Activated T-helper 9 cell treated with anti-CD3 and anti-CD28 coated beads, Interleukin-2, amount 50 U/mL, for 16 hours (primary cell): ENCODE measurements at places on chromosomes 4 and X.

DNA sequence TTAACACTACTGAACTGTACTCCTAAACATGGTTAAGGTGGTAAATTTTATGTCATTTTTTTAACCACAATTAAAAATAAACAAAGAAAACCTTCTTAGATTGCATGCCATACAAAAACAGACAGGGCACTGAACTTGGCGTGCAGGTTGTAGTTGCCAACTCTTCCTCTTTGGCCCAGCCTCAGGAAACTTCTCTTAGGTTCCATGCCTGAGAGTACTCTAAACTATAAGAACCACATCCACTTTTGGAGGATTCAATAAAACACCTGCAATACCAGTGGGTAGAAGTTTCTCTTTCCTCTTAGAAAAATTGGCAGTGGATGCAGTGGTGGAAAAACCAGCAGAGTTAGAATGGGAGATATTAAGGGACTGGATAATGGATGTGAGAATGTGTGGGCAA, 103.4 kb downstream of the LUZP4 start:
- DNase-seq: no peak

- no peak for DNase-seq
These were observed 169.7 kb downstream of the TMEM47 start for GRCh38 chrX:34487364-34487763.

DNA sequence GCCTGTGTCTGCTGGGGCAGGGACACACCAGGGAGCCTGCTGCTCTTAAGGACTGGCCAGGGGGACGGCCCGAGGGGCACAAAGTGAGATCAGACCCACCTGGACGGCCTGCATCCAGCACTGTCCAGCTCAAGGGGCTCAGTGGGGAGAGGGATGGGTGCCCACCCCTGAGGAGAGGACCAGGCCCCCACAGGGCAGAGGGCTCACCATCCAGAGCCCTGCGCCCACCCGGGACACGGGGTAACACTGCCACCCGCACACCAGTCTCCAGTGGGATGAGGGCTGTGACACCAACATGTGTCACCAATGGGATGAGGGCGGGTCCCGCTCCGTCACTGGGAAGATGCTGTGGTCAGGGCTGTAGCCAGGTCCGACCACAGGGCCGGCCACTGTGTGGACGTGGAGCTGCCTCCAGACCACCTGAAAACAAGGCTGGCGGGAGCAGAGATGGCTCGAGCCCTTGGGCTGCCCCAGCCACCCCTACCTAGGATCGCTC, 13.2 kb downstream of the DGKQ start:
- no peak for DNase-seq

GRCh38 chr4:42637867-42638266, 19.0 kb downstream of the ATP8A1 start:
- DNase-seq: no peak

DNA sequence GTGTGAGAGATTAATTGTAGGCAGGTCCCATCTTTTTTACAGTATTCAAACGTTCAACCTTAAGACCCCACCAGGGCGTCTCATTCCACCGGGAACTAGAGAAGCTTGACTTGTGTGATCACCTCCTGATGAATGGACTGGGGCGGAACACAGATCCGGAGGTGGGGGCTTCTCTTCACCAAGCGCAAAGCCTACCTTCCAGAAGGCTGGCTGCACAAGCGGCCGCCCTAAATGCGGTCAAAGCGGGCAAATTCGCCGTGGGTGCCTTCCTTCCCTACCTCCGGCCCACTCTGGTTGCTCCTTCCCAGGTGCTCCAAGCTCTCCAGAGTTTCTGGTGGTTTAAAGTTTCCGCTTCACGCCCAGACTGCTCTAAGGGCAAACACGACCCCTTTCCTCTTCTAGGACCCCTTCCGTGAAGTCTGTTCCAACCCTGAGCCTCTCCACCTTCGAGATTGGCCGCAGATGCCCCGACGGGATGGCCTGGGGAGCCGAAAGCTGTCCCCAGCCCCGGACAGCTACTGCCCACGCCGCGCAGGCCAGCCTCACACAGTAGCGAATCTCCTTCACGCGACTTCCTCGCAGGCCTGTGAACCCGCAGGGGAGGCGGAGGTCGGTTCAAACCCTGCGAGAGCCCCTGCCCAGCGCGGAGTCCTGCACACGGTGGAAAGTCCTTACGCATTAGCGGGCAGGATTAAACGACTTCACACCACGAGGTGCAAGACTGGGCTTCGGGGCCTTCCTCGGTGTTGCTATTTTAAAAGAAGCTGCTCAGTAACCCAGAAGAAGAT, 1.6 kb upstream of the WWC2 start:
- DNase-seq: peak; percentile 4

DNA sequence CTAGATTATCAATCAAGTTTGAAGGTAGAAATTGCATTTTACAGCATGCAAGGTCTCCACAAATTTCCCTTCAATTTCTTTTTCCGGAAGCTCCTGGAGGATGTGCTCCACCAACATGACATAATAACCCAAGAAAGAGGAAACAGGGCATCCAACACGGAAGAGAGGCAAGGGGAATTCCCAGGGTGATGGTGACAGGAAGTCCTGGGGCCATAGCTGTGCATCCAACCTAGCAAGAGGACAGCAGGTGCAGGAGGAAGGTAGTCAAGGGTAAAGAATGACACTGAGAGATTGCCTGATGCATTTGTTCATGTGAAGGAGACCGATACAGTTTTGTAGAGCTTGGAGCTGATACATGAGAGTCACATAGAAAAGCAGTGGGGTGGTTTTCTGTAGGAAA, 115.7 kb upstream of the LSM6 start:
- no peak for DNase-seq

DNA sequence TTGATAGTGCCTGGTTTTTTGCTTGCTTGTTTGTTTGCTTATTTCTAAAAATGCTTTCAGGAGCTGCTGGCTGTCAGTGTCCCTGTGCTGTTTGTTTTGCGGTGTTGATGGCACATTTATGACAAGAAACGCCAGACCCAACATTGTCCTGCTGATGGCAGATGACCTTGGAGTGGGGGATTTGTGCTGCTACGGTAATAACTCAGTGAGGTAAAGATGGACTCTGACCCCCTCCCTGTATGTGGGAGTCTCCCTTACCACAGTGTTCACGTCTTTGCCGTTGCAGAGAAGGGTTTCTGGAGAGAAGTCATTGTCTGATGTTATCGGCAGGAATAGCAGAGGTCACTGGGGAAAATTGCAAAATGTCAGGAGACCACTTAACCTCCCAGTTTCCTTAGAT, at the start of gene ARSH:
Gene ARSH (plus strand): TSS at position 52 of the 400 bp plus-strand sequence. CDS start 67 bp downstream, at position 119.
- DNase-seq: no peak

- no peak for DNase-seq
These were observed 10.0 kb downstream of the AWAT2 start for GRCh38 chrX:70039758-70040157.

- DNase-seq: no peak
These were observed 122.7 kb upstream of the CBR4 start for GRCh38 chr4:169132561-169133305.

GRCh38 chr4:25051534-25051933, 20.8 kb upstream of the LGI2 start:
- DNase-seq: no peak
